ENCODE measurements at places on chromosomes 16 and 17. TPM values are rescaled to one million over a fixed set of nuclear protein-coding genes. Genes with fewer than 3 reads are reported as not detected.
A peak's percentile ranks its signal among the peaks of the same experiment; 100 is the strongest.

PLLP gene
- 0.16 TPM for total RNA-seq

PRSS33 gene
- not detected for total RNA-seq

TRPV2 gene
- total RNA-seq, result 91.1 TPM

CMTM3 gene
- total RNA-seq, result 60.5 TPM

ZFP3 gene
- 3.6 TPM for total RNA-seq

KRT14 gene
- total RNA-seq, result not detected

HID1 gene
- total RNA-seq, result 10.6 TPM

CA5A gene
- total RNA-seq, result not detected

DOK4 gene
- total RNA-seq, result 1.8 TPM

HAPSTR1 gene
- total RNA-seq, result 122 TPM

DNA sequence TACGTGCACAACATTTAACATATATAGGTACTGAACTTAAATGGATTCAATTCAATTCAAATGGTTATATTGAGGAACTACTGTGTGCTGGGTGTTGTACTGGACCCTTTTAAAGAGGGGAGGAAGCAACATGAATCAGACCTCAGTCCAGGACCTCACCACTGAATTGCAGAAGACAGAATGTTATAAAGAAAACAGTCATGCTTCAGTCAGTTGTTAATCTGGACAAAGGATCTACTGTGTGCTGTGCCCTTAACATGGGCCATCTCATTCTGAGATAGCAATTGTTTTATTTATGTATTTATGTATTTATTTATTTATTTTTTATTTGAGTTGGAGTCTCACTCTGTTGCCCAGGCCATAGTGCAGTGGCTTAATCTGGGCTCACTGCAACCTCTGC is 240.1 kb downstream of the HAPSTR1 start:
- DNase-seq, result no peak

GRCh38 chr17:35265566-35266141 is 22.8 kb downstream of the SLFN5 start:
- DNase-seq, result no peak

DNA sequence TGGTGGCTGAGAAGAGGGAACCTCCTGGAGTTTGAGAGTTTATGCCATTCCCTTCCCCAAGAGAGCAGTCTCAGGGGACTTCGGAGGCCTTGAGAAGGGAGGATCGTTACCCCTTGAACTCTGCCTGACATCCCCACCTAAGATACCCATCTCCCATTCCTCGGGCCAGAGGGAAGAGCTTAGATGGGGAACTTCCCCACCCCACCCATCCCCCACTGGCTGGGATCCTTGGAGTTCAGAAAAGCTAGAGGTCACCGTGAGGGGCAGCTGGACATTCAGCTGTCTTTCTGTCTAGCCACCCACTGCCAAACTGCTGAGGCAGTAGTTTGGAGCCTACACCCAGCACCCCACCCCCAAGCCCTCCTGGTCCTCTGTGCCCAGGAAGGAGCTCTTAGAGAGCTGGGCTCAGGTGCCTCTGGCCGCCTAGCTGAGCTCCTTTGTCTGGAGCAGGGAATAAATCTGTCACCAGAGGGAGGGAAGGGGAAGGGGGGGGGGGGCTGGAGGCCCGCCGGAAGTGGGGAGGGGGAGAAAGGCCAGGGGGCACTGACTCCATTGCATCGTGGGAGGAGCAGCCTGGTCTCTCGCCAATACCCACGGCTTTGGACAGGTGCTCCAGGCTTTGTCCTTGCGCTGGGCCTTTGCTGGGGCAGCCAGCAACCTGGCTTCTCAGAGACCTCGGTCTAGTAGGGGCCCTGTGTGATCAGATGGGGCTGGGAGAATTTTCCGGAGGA is 1.0 kb downstream of the HSD11B2 start:
- no peak for DNase-seq

DNA sequence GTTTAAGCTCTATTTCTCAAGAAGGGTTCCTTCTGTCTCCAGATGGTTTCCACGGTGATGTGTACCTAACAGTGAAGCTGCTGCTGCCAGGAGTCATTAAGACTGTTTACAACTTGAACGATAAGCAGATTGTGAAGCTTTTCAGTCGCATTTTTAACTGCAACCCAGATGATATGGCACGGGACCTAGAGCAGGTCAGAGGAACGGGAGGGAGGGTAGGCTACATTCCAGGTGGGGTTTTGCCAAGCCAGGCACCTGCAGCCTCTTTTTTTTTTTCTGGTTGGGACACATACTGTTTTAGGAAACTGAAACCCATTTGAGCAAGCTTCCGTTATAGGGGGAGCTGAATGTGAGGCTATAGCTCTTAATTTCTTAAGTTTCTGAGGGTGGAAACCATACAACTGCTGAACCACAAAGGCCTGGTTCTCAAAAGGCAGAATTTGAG is 10.6 kb downstream of the LIG3 start:
- DNase-seq, result no peak

DNA sequence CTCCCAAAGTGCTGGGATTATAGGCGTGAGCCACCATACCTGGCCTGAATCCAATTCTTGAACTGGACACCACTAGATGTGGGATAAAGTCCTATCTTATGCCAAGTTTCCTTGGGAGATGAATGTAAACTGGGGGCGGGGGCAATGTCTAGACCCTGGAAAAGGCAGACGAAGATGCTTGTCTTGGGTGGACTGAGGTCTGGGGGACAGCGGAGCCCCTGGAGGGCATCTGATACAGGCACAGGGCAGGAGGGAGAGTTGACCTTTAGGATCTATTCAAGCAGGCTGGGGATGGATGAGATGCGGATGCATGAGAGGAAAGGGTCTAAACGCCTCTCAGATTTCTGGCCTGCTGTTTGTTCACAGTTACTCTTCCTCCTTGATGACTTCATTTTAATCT is 11.7 kb downstream of the C1QTNF1 start:
- DNase-seq, result no peak

DNA sequence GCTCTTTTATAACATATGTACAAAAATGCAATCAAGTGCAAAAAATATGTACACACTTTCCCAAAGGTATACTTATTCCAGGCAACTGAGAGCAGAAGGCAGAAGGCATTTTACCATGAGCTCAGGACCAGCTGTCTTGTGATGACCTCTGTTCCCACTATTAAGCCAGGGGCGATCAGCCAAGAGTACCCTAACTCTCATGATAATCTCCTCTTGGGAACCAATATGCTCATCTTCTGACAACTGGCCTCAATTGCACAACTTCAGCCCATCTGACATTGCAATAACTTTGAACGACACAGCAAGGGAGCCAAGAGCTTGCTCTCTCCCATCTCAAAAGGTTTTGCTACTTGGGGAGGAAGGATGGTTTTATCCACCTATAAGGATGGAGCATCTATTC is 471.9 kb downstream of the HS3ST3B1 start:
- no peak for DNase-seq

DNA sequence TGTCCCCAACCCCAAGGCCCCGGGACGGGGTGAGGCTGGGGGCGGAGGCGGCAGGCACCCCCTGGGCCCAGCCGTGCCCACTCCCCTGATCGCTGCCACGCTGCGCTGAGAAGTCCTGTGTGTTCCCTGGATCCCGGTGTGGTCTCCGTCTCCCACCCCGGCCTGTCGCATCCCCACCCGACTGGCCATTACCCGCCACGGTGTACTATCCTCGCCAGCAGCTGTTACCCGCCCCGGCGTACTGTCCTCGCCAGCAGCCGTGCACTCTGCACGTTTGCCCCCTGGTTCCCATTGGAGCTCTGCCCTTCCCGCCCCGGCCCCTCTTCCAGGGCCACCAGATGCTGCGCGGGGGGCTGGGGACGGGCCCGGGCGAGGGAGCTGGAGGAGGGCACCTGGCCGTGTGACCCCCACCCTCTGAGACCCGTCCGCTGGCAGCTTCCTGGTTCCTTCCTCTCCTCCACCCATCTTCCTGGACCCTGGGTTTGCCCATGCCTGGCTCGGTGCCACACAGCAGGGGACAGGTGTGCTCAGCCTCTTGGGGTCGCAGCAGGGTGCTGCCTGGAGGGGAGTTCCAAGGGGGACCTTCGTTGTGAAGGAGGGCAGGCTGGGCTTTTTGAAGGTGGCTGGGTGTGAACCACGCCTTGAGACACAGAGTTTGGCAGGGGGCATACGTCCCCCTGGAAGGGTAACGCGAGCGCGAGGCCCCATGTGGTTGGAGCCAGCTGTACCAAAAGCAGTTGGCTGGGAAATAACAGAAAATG is 19.7 kb downstream of the BAHCC1 start:
- no peak for DNase-seq

GRCh38 chr16:11278681-11279628 is 2.2 kb downstream of the PRM1 start:
- DNase-seq, result no peak

- no peak for DNase-seq
These were observed 79.5 kb downstream of the ANKRD11 start for GRCh38 chr16:89410794-89411309.

GRCh38 chr17:2398655-2399571 is 1.9 kb downstream of the MNT start:
- DNase-seq, result peak; percentile 62

DNA sequence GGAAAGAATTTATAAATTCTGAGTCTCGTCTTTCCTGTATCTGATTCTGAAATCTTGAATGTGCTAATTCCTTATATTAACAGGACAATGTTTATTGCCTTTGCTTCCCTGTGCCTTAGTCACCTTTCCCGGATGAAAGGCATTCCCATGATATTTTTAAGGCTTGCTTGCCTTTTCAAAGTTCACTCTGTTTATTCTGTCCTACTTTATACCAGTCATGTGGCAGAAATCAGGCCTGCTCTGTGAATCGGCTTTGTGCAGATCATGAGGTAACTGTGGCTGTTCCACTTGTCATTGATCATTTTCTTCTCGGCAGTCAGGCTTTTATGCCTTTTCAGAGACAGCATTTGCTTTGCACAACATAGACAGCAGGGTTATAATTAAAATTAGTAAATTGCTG is 28.8 kb upstream of the ABCC11 start:
- DNase-seq, result no peak

GRCh38 chr16:1526608-1527555 is 6.6 kb upstream of the TMEM204 start:
- no peak for DNase-seq

- no peak for DNase-seq
These were observed 21.1 kb downstream of the KRT23 start for GRCh38 chr17:40916366-40916765.

DNA sequence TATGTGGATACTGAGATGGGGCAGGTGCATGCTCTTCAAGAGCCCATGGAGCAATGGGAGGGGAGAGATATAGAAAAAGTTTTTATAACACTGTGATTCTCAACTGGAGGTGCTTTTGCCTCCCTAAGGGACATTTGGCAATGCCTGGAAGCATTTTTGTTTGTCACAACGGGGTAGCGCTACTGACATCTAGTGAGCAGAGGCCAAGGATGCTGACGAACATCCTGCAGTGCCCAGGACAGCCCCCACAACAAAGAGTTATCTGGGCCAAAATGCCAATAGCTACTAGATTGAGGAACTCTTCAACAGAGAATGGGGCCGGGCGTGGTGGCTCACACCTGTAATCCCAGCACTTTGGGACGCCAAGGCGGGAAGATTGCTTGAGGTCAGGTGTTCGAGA is 67.2 kb upstream of the CLEC3A start:
- no peak for DNase-seq
